ENCODE measurements at places on chromosomes 2 and 18.

- no peak for DNase-seq
Measured at GRCh38 chr2:238742066-238742465, 105.8 kb upstream of the TWIST2 start.

DNA sequence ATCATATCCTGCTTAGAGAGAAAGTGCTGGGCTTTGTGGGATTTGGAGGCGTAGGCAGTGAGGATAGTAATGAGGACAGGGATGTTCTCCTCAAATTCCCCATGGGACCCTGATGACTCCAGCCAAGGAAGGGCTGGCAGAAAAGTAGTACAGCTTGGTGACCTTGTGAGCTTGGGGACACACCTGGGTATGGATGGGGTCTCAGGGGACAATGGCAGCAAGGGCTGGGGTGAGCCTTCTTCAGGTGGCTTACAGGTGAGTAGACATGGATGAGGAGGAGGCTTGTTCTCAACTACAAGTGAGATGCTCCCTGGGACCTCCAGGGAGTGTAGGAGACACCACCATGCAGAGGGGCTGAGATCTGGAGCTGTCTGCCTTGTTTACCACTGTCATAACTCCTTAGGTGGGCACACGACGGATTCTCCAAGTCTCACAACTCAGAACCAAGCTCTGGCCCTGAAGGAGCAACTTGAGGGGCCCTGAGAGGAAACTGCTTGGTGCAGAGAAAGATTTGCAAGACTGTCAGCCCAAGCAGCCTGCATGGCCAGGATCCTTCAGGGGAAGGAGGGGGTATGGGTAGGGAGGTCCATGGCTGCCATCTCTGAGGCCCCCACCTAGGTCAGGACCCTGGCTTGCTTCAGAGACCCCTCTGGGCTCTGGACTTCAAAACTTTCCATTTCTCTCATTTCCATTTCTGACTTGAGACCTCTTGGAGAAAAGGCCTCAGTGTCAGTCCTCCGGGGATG lies 262.8 kb downstream of the DYSF start:
- DNase-seq = no peak

DNA sequence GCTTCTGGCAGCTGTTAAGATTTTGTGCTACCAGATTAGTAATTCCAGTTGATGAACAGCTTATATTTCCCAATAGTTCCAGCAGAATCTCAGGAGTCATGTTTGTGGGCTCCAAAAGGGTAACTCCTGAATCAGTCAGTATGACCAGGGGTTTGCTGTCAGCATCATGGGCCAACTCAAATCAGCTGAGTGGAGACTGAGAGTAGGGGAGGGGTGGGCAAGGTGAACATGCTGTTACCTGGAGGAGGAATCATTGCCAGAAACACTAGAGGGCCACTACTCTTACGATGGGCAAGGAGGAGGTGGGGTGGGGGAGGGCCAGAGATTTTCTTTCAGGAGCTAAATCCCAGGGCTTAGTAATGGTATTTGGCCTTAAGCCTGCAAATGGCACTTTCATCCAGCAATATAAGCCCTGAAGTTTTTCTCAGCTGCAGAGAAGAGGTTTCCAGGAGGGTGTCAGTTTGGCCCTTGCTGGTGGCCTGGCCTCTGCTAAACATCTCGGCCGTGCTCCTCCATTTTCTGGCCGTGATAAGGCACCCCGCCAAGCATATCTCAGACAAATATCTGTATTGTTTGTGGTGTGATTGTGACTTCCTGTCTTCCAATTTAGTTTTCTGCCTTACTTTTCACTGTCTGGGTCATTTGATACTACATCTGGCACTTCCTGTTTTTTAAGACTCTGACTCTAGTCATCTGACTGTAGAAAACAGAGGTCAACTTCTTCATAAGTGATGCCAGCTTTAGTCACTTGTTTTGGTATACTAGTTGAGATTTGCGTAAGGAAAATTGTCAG lies 120.5 kb upstream of the CXCR4 start:
- DNase-seq = no peak

DNA sequence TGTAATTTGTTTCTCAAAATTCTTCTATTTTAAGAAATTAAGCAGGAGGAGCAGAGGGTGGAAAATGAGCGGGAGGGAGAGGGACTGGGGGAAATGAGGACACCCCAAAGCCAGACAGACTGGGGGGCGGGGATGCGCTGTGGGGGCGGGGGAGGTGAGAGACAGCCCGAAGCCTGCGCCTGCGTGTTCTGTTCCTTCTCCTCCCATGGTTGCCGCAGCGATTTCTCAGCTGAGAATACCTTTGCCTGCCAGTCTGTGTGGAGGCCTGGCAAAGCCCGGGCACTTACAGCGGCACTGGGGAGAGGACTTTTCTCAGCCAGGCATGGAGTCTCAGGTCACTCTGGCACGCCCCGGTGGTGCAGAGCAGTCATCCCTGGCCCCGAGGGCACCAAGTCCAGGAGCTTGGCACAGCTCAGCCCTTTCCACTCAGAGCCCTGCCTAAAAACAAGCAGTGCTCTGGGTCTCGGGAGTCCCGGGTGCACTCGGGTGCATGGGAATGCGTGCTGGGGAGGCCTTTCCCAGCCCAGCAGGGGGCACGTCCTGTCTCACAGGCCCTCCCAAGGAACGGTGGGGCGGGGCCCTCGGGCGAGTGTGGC lies 289.3 kb upstream of the HS6ST1 start:
- peak; percentile 34 for DNase-seq

DNA sequence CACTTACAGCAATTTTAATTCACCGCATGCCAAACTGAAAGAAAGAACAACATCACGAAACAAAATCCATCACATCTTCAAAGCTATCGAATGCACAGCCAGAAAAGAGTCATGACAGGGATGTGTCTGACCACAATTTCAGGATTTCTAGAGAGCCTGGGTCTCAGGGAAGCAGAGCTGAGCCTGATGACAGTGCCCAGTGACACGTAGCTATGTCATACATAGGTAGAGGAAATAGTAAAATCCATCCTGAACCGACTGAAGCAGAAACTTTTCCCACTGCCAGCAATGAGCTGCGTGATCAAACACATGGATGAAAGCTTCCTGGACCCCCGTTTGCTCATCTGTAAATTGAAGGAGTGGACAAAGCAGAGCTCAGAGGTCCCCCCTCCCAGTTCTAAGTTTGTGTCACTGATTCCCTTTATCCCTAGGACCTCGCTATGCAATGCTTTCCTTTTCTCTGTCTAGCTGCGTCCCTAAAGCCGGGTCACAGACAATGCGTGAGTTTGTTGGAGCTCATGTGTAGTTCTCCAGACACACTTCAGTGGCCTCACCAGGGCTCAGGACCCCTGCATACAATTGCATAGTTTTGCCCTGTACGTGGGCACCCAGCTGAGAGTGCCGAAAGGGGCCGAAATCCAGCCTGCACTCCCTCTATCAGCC lies 37.6 kb downstream of the CCBE1 start:
- no peak for DNase-seq

DNA sequence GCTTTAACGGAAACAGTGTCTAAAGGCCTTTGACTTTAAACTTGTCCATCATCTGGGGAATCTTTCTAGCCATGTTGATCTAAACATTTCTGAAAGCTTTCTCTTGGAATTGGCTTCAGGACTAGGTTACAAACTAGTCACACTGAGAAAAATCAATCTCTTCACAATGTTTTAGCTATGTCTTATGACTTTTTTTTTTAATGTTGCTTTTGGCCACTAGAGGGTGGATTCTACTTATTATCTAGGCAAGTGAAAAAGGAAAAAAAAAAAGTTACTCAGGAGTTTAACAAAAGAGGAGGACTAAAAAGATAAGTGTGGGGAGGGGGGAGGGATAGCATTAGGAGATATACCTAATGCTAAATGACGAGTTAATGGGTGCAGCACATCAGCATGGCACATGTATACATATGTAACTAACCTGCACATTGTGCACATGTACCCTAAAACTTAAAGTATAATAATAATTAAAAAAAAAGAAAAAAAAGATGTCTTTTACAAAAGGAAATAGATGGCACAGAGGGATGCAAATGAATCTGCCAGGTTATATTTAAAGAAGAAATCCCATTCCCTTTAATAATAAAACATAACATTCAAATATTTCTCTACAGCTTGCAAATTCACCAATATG lies 160.4 kb upstream of the PID1 start:
- DNase-seq = no peak

GRCh38 chr2:85997017-85997970 lies 108.4 kb downstream of the POLR1A start:
- DNase-seq = peak; percentile 80

- no peak for DNase-seq
Measured at GRCh38 chr2:41241325-41242000, 789.6 kb upstream of the SLC8A1 start.

GRCh38 chr2:128325611-128326181 lies 7.0 kb upstream of the HS6ST1 start:
- no peak for DNase-seq

DNA sequence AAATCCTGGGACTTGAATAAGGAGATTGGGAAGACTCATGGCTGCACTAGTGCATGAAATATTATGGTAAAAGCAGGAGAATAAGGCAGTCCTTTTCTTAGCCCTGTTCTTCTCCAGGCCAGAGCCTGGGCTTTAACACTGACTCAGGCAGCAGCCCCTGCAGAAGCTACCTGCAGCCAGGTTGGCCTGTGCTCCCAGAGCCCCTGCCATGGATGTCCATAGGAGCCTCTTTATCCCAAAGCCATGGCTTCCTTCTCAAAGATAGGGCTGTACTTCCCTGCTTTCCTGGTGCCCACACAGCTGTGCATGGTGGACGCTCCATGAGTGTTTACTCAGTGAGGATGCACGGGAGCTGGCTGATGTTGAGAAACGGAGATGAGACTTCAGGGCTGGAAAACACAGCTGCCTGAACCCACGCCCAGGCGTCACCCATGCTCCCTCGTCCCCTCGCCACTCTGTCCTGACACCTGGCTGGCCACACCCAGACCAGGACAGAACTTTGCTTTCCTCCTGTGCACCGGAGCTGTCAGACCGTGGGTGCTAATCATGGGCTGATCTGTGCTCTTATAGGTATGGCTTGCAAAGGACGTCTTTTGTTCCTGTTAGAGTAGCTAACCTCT lies 135.5 kb downstream of the GLI2 start:
- DNase-seq = no peak
